ENCODE measurements at places on chromosomes 3 and 15. TPM values are rescaled to one million over a fixed set of nuclear protein-coding genes. Genes with fewer than 3 reads are reported as not detected.

The KBTBD13 gene
- polyA plus RNA-seq, result 0.12 TPM

The PLAAT1 gene
- polyA plus RNA-seq, result 2.1 TPM

The PAK6 gene
- 0.04 TPM for polyA plus RNA-seq

The DLEC1 gene
- not detected for polyA plus RNA-seq

The CSTA gene
- polyA plus RNA-seq, result 2.3 TPM

The C3orf70 gene
- polyA plus RNA-seq, result not detected

The NR1I2 gene
- polyA plus RNA-seq, result not detected

The EXD1 gene
- polyA plus RNA-seq, result not detected

The HGD gene
- 0.09 TPM for polyA plus RNA-seq

The EIF5A2 gene
- 10.8 TPM for polyA plus RNA-seq

The ILDR1 gene
- polyA plus RNA-seq, result not detected

The ZNF385D gene
- polyA plus RNA-seq, result 1.7 TPM

The RTP4 gene
- not detected for polyA plus RNA-seq

The MAP1A gene
- polyA plus RNA-seq, result 4.4 TPM

The CCR1 gene
- not detected for polyA plus RNA-seq

The RAB5A gene
- polyA plus RNA-seq, result 42.7 TPM

The GOLGA8S gene
- polyA plus RNA-seq, result not detected

The SLC28A2 gene
- polyA plus RNA-seq, result not detected

The TEX264 gene
- 30.1 TPM for polyA plus RNA-seq

The TMIE gene
- polyA plus RNA-seq, result not detected

The C3orf33 gene
- 6.3 TPM for polyA plus RNA-seq

The SCN11A gene
- polyA plus RNA-seq, result not detected

The CFAP100 gene
- not detected for polyA plus RNA-seq

The MIX23 gene
- polyA plus RNA-seq, result 134 TPM

The GOLGA8O gene
- not detected for polyA plus RNA-seq

The KLF15 gene
- 3.2 TPM for polyA plus RNA-seq

The SENP8 gene
- polyA plus RNA-seq, result 1.3 TPM

The ZNF774 gene
- 1.7 TPM for polyA plus RNA-seq
